ENCODE measurements at places on chromosomes 4 and X. TPM values are rescaled to one million over a fixed set of nuclear protein-coding genes. Genes with fewer than 3 reads are reported as not detected.

- H3K4me3 ChIP-seq, result no peak overlapping the region
- no peak for DNase-seq
- H3K27ac ChIP-seq, result no peak overlapping the region
- H3K27me3 ChIP-seq, result no peaks in the 10 kb centered on the region
- no peaks in the 10 kb centered on the region for H3K4me1 ChIP-seq
- H3K36me3 ChIP-seq, result no peaks in the 10 kb centered on the region
Observed at GRCh38 chr4:186167605-186168004, 23.8 kb upstream of the CYP4V2 start.

DNA sequence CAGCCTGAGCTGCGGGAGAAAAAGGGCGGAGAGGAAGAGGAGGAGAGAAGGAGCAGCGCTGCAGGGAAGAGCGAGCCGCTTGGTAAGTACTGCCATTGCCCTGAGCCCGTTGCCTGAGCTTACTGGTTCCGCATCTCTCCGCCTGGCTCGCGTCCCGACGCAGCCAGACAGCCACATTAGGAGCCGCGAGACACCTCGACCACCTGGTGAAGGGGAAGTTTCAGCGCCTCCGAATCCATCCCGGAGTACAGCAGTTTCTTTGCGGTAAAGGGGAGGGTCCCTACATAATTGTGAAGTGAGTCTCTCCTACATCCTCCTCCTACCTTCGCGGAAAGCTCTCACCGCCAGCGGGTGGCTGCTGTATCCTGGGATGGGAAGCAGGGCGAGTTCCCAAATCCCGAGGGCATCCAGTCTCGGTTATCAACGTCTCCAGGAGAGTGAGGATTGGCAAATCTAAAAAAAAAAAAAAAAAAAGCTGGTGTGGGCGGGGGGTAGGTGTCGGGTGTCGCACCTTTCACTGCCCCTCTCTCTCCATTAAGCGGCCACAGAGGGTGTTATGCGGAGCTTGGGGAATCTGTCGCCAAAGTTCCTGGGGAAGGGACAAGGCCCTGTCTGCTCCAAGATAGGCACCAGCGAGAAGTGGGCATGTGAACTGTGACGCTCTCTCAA is 7.9 kb downstream of the TBX22 start:
- no peaks in the 10 kb centered on the region for H3K36me3 ChIP-seq
- no peak overlapping the region for H3K27ac ChIP-seq
- no peaks in the 10 kb centered on the region for H3K27me3 ChIP-seq

- peak overlapping the region; percentile 75 for H3K27ac ChIP-seq
- H3K4me3 ChIP-seq, result no peak overlapping the region
Observed at GRCh38 chr4:158812133-158812532, 43.3 kb downstream of the FNIP2 start.

DNA sequence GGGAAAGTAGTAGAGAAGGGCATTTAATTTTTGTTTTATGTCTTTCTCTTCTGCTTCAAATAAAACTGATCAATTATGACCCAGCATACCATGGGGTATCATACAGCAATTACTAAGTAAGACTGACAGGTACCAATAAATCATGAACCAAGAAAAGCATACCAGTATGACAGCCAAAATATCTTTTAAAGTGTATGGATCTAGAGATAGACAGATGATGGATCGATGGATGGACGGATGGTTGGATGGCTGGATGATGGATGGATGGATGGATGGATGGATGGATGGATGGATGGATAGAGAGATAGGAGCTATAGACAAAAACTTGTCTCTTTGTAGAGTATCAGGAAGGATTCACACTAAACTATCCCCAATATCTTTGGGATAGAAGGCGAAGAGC is 1.4 kb downstream of the DDX60L start:
- no peak for DNase-seq
- H3K4me3 ChIP-seq, result no peak overlapping the region
- H3K36me3 ChIP-seq, result no peaks in the 10 kb centered on the region
- H3K4me1 ChIP-seq, result peaks cover 32% of the 10 kb centered on the region
- H3K27ac ChIP-seq, result no peak overlapping the region

GRCh38 chrX:17606231-17606630 is 131.1 kb upstream of the SCML1 start:
- H3K36me3 ChIP-seq, result no peaks in the 10 kb centered on the region
- H3K27ac ChIP-seq, result no peak overlapping the region
- no peaks in the 10 kb centered on the region for H3K27me3 ChIP-seq
- DNase-seq, result no peak
- H3K4me1 ChIP-seq, result no peaks in the 10 kb centered on the region
- no peak overlapping the region for H3K4me3 ChIP-seq

DNA sequence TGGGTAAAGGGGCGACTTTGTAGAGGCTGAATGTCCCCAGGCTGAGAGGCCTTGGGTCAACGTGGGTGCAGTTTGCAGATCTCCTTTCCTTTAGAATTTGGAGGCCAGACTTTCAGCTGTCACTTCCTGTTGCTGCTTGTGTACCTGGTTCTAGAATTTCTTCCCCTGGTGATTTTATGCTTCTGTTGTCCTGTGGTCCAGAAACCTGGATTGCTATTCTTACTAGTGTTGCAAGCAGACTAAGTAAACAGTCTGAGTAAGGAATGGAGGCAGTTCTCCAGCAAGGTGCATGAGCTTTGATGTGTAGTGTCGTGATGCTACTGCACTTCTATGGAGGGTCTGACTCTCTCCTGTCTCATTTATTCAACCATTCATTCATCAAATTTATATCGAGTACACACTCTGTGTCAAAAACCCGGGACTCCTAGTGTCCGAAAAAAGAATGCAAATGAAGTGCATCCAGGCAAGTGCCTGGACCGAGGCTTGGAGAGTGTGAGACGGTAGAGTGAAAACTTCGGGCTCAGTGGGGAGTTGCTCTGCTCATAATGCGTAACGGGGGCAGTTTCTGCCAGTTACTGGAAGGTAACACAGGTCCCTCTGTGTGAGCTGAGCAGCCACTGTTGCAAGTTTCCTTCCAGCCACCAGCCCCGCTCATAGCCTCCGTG is 83.3 kb downstream of the SORCS2 start:
- H3K27ac ChIP-seq, result no peak overlapping the region
- H3K27me3 ChIP-seq, result no peaks in the 10 kb centered on the region
- H3K36me3 ChIP-seq, result no peaks in the 10 kb centered on the region
- H3K4me3 ChIP-seq, result no peak overlapping the region
- peaks cover 24% of the 10 kb centered on the region for H3K4me1 ChIP-seq

DNA sequence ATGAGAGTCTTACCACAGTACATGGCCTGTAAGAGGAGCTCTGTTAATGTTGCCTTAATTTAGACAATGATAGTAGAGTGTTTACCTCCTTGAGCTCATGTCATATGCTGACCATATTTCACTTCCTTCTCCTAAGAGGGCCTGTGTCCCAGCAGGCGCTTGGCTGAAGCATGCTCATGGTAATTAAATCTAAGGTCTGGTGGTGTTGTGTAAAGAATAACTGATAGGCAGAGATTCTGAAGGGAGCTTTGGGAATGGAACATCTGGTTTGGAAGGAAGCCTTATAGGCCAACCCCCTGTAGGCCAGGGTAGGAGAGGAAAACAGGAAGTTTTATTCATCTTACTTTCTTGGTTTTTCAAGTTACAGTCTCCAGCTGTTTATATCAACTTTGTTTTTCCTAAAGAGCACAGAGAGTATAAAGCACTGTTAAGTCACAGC is 300.2 kb downstream of the USP46 start:
- H3K27ac ChIP-seq, result no peak overlapping the region
- H3K36me3 ChIP-seq, result no peaks in the 10 kb centered on the region
- no peaks in the 10 kb centered on the region for H3K27me3 ChIP-seq
- no peaks in the 10 kb centered on the region for H3K4me1 ChIP-seq

DNA sequence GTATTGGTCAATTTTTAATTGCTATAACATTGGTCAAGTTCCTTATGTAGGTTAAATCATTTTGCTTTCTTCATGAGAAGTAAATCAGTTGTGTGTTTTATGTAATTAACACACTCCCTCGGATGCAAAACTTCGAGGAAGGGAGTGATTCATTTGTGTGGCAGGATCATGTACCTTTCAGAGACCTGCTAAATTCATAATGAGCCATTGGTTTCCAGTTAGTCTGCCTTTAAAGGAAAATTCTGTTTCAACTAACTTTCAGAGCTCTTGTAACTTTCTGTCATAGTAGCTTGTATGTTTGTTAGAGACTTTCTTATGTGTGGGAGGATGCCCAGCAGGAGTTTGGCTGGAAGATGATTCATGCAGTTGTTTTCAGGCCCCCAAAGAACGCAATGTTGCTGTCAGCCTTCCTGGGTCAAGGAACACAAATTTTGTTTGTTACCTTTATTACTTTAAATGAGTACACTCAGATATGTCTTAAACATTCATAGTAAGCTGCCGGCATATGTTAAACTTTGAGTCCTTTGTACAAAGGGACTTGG is 72.1 kb downstream of the GPR101 start:
- H3K36me3 ChIP-seq, result no peaks in the 10 kb centered on the region
- DNase-seq, result no peak
- no peaks in the 10 kb centered on the region for H3K4me1 ChIP-seq
- H3K27ac ChIP-seq, result no peak overlapping the region
- H3K27me3 ChIP-seq, result no peaks in the 10 kb centered on the region
- no peak overlapping the region for H3K4me3 ChIP-seq

GRCh38 chr4:84491481-84491880 is 7.6 kb downstream of the NKX6-1 start:
- H3K27me3 ChIP-seq, result peaks cover 99% of the 10 kb centered on the region
- no peak overlapping the region for H3K27ac ChIP-seq
- no peak overlapping the region for H3K4me3 ChIP-seq

GRCh38 chr4:118729287-118730286 is 44.4 kb downstream of the METTL14 start:
- H3K4me1 ChIP-seq, result no peaks in the 10 kb centered on the region
- no peaks in the 10 kb centered on the region for H3K27me3 ChIP-seq

GRCh38 chrX:632366-633042 is 1.9 kb downstream of the SHOX start:
- H3K4me3 ChIP-seq, result no peak overlapping the region
- DNase-seq, result no peak
- H3K27ac ChIP-seq, result no peak overlapping the region
- H3K27me3 ChIP-seq, result peaks cover 17% of the 10 kb centered on the region
- H3K36me3 ChIP-seq, result no peaks in the 10 kb centered on the region

- no peaks in the 10 kb centered on the region for H3K4me1 ChIP-seq
- DNase-seq, result no peak
- no peak overlapping the region for H3K4me3 ChIP-seq
- no peaks in the 10 kb centered on the region for H3K27me3 ChIP-seq
- H3K27ac ChIP-seq, result no peak overlapping the region
- no peaks in the 10 kb centered on the region for H3K36me3 ChIP-seq
Observed at GRCh38 chrX:8366481-8366880, 98.1 kb upstream of the VCX3B start.

GRCh38 chrX:39756086-39756883 is 341.5 kb downstream of the BCOR start:
- DNase-seq, result no peak
- H3K27me3 ChIP-seq, result no peaks in the 10 kb centered on the region
- H3K36me3 ChIP-seq, result no peaks in the 10 kb centered on the region
- peak overlapping the region; percentile 34 for H3K27ac ChIP-seq
- H3K4me1 ChIP-seq, result peaks cover 46% of the 10 kb centered on the region

DNA sequence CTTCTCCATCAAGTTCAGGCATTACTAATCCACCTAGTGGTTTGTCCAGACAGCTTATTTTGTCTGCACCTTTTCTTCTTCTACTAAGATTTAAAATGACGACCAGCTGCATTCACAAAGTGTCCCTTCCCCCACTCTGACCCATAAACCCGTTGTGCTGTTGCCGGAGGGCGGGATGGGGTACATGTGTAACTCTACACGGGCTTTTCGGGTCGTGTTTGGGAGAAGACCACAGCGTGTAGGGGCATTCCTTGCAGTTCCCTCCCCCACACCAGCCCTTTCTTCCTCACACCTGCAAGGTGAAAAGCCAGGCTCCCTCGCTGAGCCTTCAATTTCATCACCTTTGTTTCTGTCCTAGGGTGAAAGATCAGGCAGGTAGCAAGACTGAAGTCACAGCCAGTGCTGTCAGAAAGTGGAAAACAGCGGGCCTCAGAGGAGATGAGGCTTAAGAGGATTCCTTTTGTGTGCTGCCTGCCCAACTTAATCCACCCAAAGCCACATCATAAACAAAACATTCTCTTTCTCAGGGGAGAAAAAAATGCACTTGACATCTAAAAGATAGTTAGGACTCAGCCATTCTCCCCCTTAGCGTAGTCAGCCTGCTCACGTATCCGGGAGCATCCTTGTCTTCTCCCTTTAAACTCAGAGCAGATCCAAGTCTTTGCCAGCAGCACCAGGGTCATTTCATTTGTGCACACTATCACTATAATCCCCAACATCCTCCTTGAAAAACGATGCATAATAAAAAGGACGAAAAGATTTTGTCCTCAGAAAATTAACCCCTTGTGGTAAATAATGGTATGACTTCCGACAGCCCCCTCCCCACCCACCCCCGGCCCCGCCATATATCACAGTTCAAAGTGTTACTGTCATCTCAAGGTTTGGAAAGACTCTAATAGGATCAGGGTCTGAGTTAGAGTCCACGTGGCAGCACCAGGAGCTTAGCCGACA is 599.0 kb downstream of the RAB28 start:
- no peak overlapping the region for H3K27ac ChIP-seq
- no peaks in the 10 kb centered on the region for H3K36me3 ChIP-seq
- no peaks in the 10 kb centered on the region for H3K27me3 ChIP-seq

DNA sequence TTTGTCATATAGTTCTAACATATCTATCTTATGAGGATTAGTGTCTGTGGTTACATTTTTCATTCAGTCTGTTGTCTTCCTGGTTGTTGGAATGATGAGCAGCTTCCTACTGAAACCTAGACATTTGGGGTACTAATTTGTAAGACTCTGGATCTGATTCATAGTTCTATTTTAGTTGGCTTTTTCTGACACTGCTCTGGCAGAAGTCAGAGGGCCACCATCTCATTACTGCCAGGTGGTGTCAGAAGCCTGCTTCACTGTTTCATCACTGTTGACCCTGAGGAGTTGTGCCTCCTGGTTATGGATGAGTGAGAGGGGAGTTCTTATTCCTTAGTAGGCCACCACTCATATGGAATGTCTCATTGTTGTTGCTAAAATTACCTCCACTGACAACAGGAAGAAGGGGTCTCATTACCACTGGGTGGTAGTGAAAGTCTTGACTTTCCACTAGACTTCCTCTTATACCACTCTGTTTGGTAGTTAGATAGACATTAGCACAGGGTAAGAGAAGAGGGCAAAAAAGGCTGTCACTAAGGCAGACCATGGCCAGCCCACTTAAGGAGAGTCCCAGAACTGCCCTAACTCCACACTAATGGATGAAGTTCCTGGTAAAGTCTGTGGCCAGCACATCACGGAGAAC is 395.2 kb downstream of the SPOCK3 start:
- no peaks in the 10 kb centered on the region for H3K27me3 ChIP-seq
- H3K36me3 ChIP-seq, result no peaks in the 10 kb centered on the region
- no peak for DNase-seq
- H3K4me1 ChIP-seq, result no peaks in the 10 kb centered on the region

CLGN gene
- 89.8 TPM for total RNA-seq

CLDN2 gene
- total RNA-seq, result not detected

HPGD gene
- total RNA-seq, result 1.3 TPM
